ENCODE measurements at places on chromosomes 11 and 22.

GRCh38 chr22:48240148-48240934 lies 1477.9 kb downstream of the TBC1D22A start:
- no peak for DNase-seq

GRCh38 chr22:17576470-17576869 lies 13.2 kb downstream of the SLC25A18 start:
- DNase-seq = no peak

DNA sequence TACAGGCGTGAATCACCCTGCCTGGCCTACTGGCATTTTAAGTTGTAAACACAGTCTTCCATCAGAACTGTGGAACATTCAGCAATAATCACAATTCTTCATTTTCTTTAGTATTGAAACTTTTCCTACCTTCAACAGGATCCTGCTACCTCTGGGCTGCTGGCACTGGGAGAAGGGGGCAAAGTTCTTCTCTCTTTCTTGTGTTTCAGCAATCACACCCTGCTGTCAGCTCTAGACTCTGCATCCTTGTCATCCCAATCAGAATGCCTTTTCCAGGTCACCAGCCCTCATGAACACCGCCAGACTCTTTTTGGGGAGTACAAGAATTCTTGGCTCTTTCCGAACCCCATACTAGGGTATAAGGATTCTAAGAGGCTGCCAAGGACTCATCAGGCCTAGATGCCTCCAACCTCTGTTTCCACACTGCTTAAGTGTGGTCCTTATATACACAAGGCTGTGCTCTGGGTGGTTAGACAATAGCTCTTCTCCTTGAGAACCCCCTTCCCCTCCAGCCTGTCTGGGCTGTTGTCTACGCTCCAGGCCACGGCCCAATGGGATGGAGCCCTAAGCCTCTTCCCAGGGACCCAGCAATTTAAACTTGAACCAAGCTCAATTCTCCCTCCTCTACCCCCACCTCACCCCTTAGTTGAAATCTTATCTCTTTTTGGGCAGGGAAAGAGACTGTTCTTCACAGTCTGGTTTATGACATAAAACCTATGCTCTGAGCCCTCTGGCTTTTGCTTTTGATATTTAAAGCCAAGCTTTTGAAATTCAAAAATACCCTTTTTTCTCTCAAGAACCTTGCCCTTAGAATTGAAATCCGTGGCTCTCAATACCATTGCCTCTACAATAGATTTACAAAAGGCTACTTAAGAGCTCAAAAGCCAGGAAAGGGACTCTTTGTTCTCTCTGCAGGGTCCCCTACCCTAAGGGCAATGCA lies 327.4 kb downstream of the BUD13 start:
- DNase-seq = no peak

DNA sequence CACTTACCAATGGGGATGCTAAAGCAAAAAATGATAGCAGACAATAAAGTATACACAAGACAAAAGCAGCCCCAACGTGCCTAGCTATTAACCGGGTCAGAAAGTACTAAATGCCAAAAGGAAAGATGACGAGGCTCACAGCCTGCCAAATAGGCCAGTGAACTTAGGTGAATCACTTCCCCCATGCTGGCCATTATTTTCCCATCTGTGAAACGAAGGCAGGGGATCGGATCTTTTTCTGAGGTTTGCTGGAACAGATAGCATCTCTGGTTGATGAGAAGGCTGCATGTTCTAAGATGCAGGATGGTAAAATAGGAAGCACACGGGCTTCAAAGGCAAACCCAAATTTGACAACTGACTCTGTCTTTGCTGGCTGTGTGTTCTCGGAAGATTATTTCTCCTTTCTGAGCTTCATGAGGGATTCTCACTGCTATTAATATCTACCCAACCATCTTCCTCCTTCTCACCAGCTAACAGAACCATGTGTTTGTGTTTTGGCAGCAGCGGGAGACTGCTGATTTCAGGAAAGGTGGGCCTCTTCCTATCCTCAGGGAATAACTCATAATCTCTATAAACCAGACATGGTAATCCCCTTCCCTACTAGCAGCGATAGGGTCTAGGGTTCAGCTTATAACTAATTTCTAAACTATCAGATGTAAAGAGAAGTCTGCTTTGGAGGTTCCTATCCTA lies 390.7 kb downstream of the LARGE1 start:
- DNase-seq = no peak

GRCh38 chr22:30423301-30423958 lies 2.1 kb upstream of the MTFP1 start:
- DNase-seq = peak; percentile 23

GRCh38 chr11:81787584-81788049 lies 946.0 kb downstream of the FAM181B start:
- peak; percentile 48 for DNase-seq

GRCh38 chr11:58930926-58931325 lies 8.4 kb upstream of the GLYATL1 start:
- DNase-seq = no peak

DNA sequence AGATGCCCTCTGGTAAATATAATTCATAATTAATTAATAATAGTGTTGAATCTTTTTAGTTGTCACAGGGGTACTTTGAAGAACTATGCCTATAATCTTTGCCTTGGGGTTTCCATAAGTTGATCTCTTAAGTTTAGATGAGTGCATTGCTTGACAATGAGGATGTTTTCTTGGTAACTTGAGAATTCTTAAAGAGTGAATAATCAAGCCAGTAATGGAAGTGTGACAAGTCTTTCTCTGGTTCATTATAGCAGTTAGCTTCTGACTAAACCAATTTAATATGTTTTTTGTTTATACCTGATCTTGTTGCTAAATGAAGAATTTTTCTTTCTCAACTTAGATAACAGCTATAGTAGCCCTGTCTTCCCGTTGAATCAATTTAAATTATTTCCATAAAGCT lies 46.2 kb downstream of the ATXN10 start:
- DNase-seq = no peak

DNA sequence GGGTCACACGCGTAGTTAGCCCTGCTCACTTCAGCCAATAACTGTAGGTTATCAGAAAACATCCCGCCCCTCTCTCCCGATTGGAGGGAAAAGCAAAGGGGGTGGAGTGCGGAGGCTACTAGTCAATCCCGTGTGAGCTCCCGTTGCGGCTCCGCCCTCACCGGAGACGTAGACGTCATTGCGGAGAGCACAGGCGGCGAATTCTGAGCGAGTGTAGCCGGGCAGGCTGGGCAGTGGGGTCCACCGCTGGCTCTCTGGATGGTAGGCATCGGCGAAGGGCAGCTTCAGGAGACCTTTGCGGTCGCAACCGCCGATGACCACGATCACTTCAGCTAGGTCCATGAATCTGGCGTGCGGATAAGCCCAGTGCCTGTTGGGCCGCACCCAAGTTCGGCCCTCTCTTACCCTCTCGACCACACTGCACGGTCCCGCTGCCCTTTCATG lies 4.7 kb downstream of the KLHL35 start:
- DNase-seq = peak; percentile 70

GRCh38 chr22:23000657-23001347 lies 69.5 kb upstream of the GNAZ start:
- DNase-seq = no peak

GRCh38 chr11:82184966-82185365 lies 548.7 kb downstream of the FAM181B start:
- no peak for DNase-seq

GRCh38 chr22:32531931-32532819 lies 57.6 kb downstream of the FBXO7 start:
- no peak for DNase-seq

DNA sequence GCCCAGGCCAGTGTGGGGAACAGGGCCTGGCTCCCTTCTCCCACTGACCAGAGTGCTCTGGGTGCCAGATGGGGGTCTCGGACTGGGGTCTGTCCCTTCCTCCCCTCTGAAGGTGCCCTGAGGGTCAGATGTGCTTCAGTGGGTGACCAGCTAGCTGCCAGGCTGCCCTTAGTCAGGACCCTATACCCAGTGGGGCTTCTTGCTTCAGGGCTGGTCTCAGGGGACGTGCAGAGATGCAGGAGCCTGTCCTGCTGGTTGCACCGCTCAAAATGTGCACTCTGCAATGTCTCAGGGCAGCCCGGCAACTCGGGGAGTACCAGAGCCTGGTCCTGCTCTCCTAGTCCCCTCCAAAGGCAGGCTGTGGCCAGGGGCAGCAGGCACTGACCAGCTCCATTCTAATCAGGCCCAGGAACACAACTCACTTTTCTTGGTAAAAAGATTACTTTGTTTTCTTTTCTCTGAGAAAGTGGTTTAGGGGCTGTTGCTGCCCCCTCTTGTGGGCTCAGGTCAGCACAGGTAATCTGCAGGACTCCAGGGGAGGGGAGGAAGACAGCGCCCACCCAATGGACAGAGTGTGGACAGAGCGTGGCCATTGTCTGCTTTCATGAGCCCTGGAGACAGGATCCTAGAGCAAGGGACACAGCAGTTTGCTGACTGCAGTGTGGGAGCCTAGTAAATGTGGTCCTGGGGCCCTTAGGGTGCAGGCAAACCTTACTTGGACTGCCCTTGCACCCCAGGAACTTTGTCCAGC lies 80.9 kb downstream of the MED15 start:
- DNase-seq = no peak

GRCh38 chr22:33771136-33771535 lies 149.1 kb downstream of the LARGE1 start:
- no peak for DNase-seq

GRCh38 chr11:117875382-117876058 lies 938 bp downstream of the FXYD6 start:
- peak; percentile 14 for DNase-seq

GRCh38 chr22:48380016-48380665 lies 1447.5 kb downstream of the BRD1 start:
- DNase-seq = no peak

GRCh38 chr22:35498026-35498800 lies 42.4 kb upstream of the RASD2 start:
- no peak for DNase-seq

DNA sequence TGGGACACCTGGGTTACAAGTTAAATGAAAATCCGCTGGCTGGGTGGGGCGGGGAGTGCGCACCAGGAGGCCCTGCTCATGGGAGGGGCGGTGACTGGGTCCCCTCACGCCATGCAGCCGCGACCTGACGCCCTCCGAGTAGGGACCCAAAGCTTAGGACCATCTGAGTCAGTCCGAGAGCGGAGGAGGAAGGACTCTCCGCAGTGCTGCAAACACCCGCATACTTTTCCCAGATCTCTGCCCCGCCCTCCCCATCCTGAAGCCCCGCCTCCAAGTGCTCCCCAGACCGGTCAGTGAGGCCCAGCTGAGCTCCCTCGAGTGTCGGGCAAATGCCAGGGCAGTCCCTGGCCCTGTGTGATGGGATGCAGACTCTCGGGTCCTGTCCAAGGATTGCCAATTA lies 6.6 kb upstream of the FLI1 start:
- DNase-seq = no peak

- no peak for DNase-seq
Measured at GRCh38 chr22:20970939-20971657, 4.0 kb downstream of the AIFM3 start.

- no peak for DNase-seq
Measured at GRCh38 chr11:114232400-114233059, 63.7 kb upstream of the NNMT start.

DNA sequence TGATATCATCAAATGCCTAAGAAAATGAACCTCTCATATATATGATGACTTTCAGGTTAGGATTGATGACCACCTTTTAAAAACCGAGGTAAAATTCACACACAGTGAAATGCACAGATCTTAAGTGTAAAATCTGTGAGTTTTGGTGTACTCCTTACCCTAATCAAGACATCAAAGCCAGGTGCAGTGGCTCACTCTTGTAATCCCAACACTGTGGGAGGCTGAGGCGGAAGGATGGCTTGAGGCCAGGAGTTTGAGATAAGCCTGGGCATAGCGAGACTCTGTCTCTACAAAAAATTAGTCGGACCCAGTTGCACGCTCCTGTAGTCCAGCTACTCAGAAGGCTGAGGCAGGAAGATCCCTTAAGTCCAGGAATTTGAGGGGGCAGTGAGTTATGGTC lies 140.4 kb downstream of the UVRAG start:
- DNase-seq = no peak

DNA sequence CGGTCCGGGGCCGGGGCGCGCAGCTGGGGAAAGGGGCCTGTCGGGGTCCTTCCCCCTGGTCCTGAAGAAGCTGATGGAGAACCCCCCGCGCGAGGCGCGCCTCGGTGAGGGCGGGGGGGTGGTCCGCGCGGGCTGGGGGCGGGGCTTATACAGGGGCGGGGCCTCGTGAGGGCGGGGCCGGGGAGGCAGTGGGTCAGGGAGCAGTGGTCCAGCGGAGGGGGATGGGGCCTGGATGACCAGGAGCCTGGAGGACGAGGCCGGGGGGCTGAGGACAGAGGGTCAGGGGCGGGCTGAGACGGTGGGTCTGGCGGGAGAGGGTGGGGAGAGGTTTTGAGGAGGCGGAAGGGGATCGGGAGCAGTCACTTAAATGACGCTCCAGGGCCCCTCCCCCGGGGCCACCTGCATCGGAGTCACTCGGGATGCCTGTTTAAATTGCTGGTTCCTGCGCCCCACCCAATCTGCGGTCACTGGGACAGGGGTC lies 396 bp downstream of the TEF start:
- DNase-seq = peak; percentile 39

Data from CD4-positive, alpha-beta T cell treated with Interleukin-2 at 100 ng/mL for 4 hours (primary cell).